ENCODE measurements at places on chromosomes 6 and 20. TPM values are rescaled to one million over a fixed set of nuclear protein-coding genes. Genes with fewer than 3 reads are reported as not detected.

GRCh38 chr6:3406362-3406821, 50.5 kb downstream of the SLC22A23 start:
- no peak for DNase-seq
- H3K27ac ChIP-seq = no peak overlapping the region
- H3K4me1 ChIP-seq = peaks cover 2% of the 10 kb centered on the region
- no peaks in the 10 kb centered on the region for H3K36me3 ChIP-seq
- H3K27me3 ChIP-seq = no peaks in the 10 kb centered on the region

Gene LHFPL5
- total RNA-seq = not detected

Gene CFB
- total RNA-seq = not detected

DNA sequence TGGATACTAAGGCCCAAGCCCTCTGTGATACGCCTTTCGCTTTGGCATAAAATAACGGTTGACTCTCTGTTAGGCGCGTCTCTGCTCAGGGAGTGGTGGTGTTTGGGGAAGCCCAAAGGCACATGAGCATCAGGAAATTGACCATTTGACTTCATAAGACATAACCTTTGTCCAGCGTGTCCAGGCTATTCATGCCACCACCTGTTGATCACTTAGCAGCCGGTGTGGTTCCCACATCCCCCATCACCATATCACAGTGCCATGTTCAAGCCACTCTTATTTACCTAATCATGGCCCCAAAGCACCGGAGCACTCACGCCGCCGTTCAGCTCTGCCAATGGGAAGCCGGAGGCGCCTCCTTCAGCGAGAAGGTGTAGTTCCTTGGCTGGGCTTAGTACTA, 27.9 kb downstream of the SLCO4A1 start:
- DNase-seq = no peak
- no peaks in the 10 kb centered on the region for H3K27me3 ChIP-seq
- H3K4me1 ChIP-seq = no peaks in the 10 kb centered on the region
- no peak overlapping the region for H3K4me3 ChIP-seq

GRCh38 chr6:32665661-32666060, 796 bp downstream of the HLA-DQB1 start:
- H3K27me3 ChIP-seq = peaks cover 9% of the 10 kb centered on the region
- 0 out of 2 replicates have a peak overlapping the region, but pooled peaks have one; percentile 26 for H3K4me3 ChIP-seq
- no peaks in the 10 kb centered on the region for H3K4me1 ChIP-seq

GRCh38 chr20:45292343-45292742, 14.3 kb upstream of the RBPJL start:
- no peak for DNase-seq
- no peak overlapping the region for H3K27ac ChIP-seq
- H3K4me3 ChIP-seq = no peak overlapping the region
- H3K4me1 ChIP-seq = peaks cover 3% of the 10 kb centered on the region
- H3K36me3 ChIP-seq = no peaks in the 10 kb centered on the region
- H3K27me3 ChIP-seq = peaks cover 11% of the 10 kb centered on the region

- DNase-seq = peak; percentile 80
- peaks cover 3% of the 10 kb centered on the region for H3K4me1 ChIP-seq
- no peak overlapping the region for H3K27ac ChIP-seq
- H3K4me3 ChIP-seq = peak overlapping the region; percentile 95
These were observed 721 bp downstream of the KDM1B start for GRCh38 chr6:18155864-18156421.

DNA sequence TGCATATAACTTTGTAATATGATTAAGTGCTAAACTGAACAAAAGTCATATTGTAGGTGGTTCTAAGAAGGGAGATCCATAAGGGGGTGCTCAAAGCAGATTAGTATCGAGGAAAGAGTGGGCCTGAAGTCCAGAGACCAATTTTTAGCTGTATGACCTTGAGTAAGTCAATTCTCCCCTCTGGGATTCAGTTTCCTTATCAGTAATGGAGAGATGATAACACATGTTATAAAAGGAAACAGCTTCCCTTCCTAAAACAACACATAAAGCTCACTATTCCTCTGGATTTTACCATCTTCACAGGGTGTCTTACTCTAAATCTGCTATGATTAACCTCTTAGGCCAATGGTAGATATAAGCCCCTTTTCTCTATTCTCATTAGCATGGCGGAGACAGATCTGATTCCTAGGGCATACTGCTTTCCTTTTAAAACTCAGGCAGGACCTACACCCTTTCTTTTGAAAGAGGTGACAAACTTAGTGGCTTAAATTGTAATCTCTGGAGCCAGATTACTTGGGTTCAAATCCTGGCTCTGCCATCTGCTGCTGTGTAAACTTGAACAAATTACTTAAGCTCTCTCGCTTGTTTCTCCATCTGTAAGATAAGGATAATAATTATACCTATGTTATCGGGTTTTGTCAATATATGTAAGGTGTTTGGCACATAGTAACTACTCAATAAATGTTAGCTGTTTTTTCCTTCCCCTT, 39.5 kb downstream of the ACSS2 start:
- H3K27ac ChIP-seq = no peak overlapping the region
- no peaks in the 10 kb centered on the region for H3K4me1 ChIP-seq
- no peaks in the 10 kb centered on the region for H3K36me3 ChIP-seq
- H3K27me3 ChIP-seq = no peaks in the 10 kb centered on the region
- no peak overlapping the region for H3K4me3 ChIP-seq

DNA sequence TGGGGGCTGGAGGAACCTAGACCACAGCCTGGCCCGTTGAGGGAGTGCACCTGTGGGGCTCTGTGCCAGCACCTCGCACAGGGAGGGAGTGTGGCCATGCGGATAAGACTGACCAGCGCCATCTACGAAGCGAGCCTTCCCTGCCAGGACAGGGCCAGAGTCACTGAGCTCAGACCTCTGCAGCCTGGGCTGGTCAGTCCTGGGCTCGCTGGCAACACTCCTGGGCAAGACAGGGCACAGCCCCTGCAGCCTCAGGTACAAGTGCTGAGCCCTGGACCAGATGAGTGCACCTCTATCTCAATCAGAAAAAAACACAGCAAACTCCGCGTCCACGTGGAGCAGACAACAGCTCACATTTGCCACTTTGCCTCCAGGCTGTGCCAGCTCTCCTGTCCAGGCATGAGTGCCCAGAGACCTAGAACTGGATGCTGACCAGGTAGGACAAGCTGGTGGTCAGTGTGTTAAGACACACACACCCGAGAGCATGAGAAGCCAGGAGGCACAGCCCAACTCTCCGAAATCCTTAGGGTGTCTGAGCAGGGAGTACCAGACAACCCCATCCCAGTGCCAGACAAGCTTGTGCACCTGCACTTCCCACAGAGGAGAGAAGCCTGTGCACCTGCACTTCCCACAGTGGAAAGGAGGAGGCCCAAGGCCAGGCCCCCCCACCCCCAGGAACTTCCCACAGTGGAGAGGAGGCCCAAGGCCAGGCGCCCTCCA, 4.9 kb downstream of the ARFRP1 start:
- no peak overlapping the region for H3K27ac ChIP-seq
- peaks cover 3% of the 10 kb centered on the region for H3K36me3 ChIP-seq
- H3K4me1 ChIP-seq = no peaks in the 10 kb centered on the region

GRCh38 chr6:5199283-5199682, 61.5 kb downstream of the LYRM4 start:
- H3K4me1 ChIP-seq = no peaks in the 10 kb centered on the region

DNA sequence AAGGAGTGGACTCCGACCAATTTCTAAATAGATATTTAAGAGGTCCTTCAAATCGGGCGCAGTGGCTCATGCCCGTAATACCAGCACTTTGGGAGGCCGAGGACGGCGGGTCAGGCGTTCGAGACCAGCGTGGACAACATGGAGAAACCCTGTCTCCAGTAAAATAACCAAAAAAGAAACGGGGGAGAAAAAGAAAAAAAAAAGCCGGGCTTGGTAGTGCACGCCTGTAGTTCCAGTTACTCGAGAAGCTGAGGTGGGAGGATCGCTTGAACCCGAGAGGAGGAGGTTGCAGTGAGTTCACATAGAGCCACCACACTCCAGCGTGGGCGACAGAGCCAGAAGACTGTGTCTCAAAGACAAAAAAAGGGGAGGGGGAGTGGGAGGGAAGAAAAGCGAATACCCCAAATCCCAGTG, 53.3 kb upstream of the HFE start:
- H3K4me3 ChIP-seq = peak overlapping the region; percentile 93
- no peak for DNase-seq
- peak overlapping the region; percentile 96 for H3K27ac ChIP-seq
- H3K36me3 ChIP-seq = no peaks in the 10 kb centered on the region

- DNase-seq = no peak
- H3K4me3 ChIP-seq = no peak overlapping the region
- no peak overlapping the region for H3K27ac ChIP-seq
- H3K27me3 ChIP-seq = no peaks in the 10 kb centered on the region
- no peaks in the 10 kb centered on the region for H3K4me1 ChIP-seq
These were observed 55.0 kb downstream of the AIG1 start for GRCh38 chr6:143115728-143116127.

Gene ANKRD6
- total RNA-seq = 12.8 TPM

Gene ADGB
- total RNA-seq = not detected

- H3K4me3 ChIP-seq = no peak overlapping the region
- peak; percentile 32 for DNase-seq
- no peaks in the 10 kb centered on the region for H3K27me3 ChIP-seq
- H3K36me3 ChIP-seq = no peaks in the 10 kb centered on the region
These were observed 196.9 kb downstream of the LRFN2 start for GRCh38 chr6:40390144-40390800.

GRCh38 chr20:58131151-58131550, 97.3 kb downstream of the ANKRD60 start:
- H3K4me3 ChIP-seq = peak overlapping the region; percentile 13
- H3K36me3 ChIP-seq = no peaks in the 10 kb centered on the region
- H3K4me1 ChIP-seq = peaks cover 9% of the 10 kb centered on the region

GRCh38 chr20:7428946-7429345, 511.3 kb downstream of the HAO1 start:
- DNase-seq = no peak
- H3K4me1 ChIP-seq = no peaks in the 10 kb centered on the region
- H3K27ac ChIP-seq = no peak overlapping the region
- H3K4me3 ChIP-seq = no peak overlapping the region
- no peaks in the 10 kb centered on the region for H3K36me3 ChIP-seq
- no peaks in the 10 kb centered on the region for H3K27me3 ChIP-seq

Gene TREM1
- total RNA-seq = not detected

- no peaks in the 10 kb centered on the region for H3K4me1 ChIP-seq
- no peak for DNase-seq
- H3K4me3 ChIP-seq = no peak overlapping the region
- no peak overlapping the region for H3K27ac ChIP-seq
- peaks cover 8% of the 10 kb centered on the region for H3K36me3 ChIP-seq
These were observed 39.9 kb upstream of the PBOV1 start for GRCh38 chr6:138258197-138258596.

GRCh38 chr20:57598491-57598890, 21.7 kb downstream of the ZBP1 start:
- H3K4me3 ChIP-seq = no peak overlapping the region
- no peak for DNase-seq

Gene RSPO3
- total RNA-seq = not detected

DNA sequence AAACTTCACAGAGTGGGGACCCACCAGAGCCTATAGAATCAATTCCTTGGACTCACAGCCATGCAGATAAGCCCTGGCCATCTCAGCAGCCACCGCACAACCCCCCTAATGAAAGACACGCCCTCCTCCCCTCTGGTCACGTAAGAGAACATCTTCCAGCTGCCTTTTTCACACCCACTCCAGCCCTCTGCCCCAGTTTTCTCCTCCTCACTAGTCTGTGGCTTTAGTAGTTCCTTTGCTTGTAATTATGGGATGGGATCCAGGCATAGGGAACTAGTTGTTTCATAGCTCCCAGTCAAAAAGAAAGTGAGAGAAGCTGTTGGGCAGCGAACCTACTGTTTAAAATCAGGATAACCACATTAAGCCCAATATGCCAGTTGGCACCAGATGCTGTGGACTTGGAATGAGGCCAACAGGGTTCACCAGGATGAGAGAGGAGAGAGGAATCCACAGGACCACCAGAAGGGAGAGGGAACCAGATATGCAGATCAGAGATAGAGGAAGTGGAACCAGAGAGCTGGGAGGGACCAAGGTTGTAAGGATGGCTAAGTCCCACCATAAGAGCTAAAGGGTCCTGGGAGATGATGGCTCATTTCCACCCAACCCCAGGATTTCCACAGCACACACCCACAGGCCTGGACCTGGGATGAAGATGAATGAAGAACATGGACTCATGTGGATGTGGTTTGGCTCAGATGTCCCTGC, 9.0 kb upstream of the BTN3A1 start:
- no peak overlapping the region for H3K27ac ChIP-seq
- no peaks in the 10 kb centered on the region for H3K36me3 ChIP-seq
- no peaks in the 10 kb centered on the region for H3K4me1 ChIP-seq
- DNase-seq = no peak

DNA sequence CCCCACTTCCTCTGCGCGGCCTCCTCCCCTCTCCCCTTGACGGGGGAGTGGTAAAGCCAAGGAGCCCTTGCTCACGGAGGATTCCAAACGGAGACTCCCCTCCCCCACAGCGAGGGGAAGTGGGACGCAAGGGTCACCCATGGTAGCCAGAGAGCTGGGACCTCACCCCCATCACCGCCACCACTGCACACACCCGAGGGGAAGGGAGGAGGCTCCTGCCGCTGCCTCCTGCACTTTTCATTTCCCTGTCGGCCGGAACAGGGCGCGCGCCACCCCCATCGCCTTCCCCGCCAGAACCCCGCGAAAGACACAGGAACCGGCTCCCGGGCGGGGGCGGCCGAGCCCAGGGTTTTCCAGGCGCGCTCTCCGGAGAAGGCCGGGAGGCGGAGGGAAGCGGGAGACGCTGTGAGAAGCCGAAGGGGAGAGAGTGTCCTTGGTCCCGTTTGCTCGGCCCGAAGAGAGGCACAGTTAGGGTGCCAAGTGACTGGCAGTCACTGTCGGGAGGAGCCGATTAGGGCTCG, 789 bp downstream of the CCND3 start:
- no peak for DNase-seq
- no peaks in the 10 kb centered on the region for H3K27me3 ChIP-seq
- H3K4me3 ChIP-seq = peak overlapping the region; percentile 86
- H3K4me1 ChIP-seq = peaks cover 31% of the 10 kb centered on the region
- peaks cover 2% of the 10 kb centered on the region for H3K36me3 ChIP-seq

- H3K36me3 ChIP-seq = no peaks in the 10 kb centered on the region
- H3K27ac ChIP-seq = no peak overlapping the region
- H3K27me3 ChIP-seq = peaks cover 27% of the 10 kb centered on the region
- peak overlapping the region; percentile 40 for H3K4me3 ChIP-seq
These were observed 296.2 kb downstream of the RIMS1 start for GRCh38 chr6:72182337-72183246.

DNA sequence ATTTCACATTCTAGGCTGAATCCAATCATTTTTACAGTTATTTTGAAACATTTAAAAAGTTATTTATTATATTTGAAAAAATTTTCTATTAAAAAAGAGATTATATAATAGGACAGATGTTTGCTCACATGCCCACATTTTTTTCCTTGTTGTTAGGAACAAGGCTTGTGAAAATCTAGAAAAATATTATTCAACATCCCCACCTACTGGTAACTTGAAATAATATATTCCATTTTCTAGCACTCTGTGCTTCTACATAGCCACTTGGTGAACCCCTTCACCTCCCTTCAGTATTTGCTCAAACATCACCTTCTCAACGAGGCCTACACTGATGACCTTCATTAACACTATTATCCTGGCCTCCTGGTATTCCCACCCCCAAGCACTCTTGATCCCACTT, 18.3 kb upstream of the GPRC6A start:
- no peak overlapping the region for H3K27ac ChIP-seq
- no peaks in the 10 kb centered on the region for H3K27me3 ChIP-seq
- H3K36me3 ChIP-seq = no peaks in the 10 kb centered on the region
- no peak overlapping the region for H3K4me3 ChIP-seq
- DNase-seq = no peak

GRCh38 chr6:157953580-157954091, 28.0 kb upstream of the SYNJ2 start:
- no peak overlapping the region for H3K4me3 ChIP-seq
- H3K27ac ChIP-seq = no peak overlapping the region
- H3K27me3 ChIP-seq = no peaks in the 10 kb centered on the region
- H3K4me1 ChIP-seq = no peaks in the 10 kb centered on the region
- no peak for DNase-seq
- H3K36me3 ChIP-seq = no peaks in the 10 kb centered on the region

Data from H1 (cell line).